ENCODE measurements at places on chromosomes 2 and 18.

- DNase-seq, result no peak
These were observed 378.9 kb downstream of the GRB14 start for GRCh38 chr2:164242409-164242808.

- DNase-seq, result peak; percentile 21
These were observed 247.8 kb downstream of the BCL2 start for GRCh38 chr18:63071701-63072141.

- DNase-seq, result peak; percentile 8
These were observed 77.7 kb downstream of the GULP1 start for GRCh38 chr2:188369365-188369764.

GRCh38 chr2:98504381-98505109, 59.9 kb downstream of the INPP4A start:
- DNase-seq, result no peak

DNA sequence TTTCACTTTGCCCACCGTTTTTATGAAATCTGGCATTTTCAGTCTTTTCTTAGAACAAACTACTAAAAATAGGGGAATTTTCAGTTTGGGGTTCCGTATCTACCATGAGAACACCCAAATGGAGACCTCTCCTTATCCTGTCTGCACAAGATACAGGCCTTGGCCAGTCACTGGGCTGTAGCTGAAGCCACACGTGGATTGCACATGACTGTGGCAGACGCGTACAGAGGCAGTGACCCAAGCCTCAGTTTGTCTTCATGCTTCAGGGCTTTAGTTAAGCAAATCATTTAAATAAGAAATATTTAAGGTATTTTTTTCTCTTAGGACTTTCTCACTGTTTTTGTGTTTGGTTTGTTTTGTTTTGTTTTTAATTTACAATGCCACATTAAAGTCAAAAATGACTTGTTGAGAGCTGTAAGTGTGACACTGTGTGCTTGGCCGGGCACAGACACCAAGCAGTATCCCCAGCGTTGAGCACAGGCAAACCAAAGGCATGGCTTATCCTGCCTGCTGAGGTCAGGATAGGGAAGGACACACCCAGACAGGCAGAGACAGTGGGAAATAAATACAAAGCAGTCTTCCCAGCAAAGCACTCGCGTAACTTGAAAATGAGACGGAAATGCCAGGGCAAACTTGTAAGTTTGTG, 53.3 kb downstream of the TRAPPC12 start:
- DNase-seq, result no peak

GRCh38 chr18:55355223-55355622, 232.8 kb downstream of the TCF4 start:
- no peak for DNase-seq

DNA sequence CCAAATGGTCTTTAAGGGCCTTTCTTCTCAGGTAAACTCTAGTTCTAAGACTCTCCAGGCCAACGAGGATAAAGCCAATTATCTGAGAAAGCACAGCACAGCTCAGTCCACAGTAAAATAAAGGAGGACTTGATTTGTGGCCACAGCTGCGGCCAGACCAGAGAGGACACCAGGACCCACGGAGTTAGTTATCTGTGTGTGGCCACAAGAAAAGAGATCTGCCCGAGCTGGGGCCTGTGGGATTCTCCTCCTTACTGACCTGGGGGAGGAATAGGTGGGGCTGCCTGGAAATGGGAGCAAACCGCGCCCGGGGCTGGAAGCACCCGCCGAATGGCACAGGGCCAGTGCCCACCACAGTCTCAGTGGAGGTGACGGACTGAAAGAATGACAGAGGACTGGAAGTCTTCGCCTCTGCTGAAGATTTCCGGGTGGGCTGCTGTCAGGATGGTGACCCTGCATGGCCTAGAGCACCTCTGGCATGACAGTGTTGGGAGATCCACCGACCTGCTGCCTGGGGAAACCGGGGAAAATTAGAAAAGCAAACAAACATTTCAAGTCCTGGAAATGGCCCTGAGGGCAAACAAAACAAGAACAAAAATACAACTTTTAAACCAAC, 13.3 kb downstream of the PROC start:
- no peak for DNase-seq

DNA sequence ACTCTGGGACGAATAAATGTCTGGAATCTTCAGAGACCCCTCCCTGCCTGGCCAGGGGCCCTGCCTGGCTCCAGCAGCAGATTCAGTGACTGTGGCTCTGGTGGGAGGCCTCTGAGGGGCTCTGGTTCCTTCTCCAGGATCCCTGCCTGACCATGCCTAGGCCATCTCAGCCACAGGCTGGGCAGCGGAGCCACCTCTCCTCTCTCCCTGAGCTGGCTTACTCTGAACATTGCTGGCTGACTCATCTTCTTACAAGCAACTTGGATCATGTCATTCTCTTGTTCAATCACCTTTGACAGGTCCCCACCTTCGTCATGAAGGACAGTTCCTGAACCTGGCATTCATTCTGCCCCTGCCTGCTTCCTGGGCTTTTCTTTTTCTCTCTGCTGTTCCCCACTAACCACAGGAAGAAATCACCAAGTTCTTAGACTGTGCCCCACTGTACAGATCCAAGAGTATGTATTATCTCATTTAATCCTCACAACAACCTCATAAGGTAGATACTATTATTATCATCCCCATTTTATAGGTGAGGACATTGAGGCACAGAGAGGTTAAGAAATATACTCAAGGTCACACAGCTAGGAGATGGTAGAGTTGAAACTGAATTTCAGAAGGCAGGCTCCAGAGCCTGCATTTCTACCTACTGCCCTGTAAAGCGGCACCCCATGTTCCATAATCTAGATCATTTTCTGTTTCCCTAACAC, 155.5 kb upstream of the SMAD2 start:
- no peak for DNase-seq

DNA sequence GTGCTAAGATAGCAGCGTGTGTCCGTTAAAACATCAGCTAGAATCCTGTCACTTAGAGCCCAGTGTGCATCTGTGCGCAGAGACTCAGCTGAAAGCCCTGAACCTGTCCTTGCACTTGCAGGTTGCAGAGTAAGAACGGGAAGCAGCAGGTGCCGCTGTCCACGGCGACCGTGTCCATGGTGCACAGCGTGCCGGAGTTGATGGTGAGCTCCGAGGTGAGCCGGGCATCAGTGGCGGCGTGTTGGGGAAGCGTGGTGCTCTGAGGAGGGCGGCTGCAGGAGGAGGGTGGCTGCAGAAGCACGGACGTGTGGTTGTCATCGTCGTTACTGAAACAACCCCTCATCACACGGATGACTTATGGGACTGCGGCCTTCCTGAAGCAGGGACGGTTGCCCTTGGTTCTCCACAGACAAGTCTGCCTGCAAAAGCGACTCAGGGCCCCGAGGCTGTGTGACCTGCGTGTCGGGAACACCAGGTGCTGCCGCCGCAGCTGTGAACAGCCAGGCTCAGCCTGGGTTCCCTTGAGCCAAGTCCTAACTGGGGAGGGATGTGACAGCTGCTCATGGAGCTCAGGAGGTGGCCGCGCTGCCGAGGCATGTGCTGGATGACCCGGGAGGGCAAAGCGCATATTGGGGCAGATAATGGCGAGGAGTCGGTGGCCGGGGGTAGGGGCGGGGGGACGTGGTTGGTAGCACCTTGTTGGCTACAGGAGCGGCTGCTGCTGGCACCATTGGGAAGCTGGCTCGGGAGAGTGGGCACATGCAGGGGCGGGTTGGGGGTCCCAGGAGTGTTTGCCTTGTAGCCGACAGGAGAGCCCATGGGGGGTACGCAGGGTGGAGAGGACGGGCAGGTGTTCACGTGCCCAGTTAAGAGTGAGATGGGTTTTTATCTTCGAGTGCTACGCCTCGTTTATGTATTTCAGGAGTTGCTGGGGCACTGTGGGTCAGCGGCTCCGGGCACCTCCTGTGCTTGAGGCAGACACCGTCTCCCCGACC, 16.6 kb downstream of the CTDP1 start:
- DNase-seq, result no peak

DNA sequence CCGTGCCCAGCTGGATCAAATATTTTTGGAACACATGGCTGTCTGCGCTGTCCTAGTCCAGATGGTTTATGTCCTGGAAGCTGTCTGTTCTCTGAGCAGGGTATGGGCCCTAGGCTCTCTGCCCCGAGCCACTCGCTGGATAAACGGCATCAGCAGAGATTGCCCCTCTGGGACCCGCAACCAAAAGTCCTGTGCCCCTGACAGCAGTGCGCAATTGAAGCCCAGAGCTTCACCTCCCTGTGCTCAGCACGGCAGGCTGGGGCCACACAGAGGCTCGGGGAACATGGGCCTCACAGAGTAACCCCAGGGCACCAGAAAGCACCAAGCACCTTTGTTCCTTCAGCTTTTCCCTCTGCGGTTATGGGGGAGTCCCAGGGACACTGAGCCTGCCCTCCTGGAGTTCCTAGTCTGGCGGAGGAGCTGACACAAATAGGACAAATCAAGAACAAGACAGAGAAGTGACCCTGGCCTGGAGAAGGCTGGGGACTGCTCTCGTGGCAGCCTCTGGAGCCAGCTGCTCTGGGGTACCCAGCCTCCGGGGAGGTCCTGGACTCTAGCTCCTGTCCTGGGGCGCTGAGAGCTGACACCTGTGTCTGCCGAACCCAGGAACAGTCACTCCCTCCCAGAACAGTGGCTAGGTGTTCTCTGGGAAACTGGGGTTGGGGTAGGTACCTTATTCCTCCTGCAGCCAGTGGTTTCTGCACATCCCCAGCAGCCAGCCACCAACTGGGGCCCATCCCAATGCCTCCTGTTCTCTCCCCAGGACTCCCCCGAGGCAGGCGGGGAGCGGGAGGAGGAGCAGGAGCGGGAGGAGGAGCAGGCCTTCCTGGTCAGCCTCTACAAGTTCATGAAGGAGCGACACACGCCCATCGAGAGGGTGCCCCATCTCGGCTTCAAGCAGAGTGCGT, 12.3 kb downstream of the ARID5A start:
- DNase-seq, result no peak

- DNase-seq, result no peak
These were observed 146.0 kb upstream of the MAP3K20 start for GRCh38 chr2:172929644-172930043.
